ENCODE measurements at places on chromosomes 6 and 20.

DNA sequence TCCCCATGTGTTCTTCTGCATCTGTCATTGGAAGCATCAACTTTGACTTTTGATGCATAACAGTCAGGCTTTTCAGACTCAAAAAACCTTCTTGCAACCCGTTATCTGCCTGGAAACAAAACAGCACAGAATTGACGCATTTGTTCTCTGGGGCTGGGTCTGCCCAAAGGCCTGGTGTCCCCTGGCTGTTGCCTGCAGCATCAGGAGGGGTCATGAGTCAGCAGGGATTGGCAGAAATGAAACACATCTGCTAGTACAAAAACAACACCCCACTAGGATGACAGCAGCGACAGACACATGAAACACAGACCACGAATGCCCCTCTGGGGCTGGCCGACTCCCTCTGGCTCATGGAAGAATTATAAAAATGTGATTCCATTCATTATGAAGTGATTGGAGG lies 157.6 kb upstream of the INSM1 start:
- no peak for DNase-seq

GRCh38 chr20:20024942-20025341 lies 7.8 kb downstream of the NAA20 start:
- DNase-seq = no peak

DNA sequence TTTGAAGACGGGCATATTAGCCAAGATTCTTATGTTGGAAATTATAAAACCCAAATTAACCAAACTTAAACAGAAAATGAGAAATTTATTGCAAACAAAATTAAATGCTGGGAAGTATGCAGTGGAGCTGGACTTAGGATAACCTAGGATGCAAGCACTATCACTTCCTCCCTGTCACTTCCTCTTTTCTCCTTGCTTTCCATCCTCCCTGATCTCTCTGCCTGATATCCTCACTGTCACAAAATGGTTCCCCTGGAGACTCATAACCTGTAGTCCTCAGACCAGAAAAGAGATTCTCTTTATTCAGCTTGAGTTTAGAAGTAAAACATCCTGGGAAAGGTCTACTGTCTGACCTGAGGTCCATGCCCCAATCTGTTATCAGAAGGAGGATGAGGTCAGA lies 7.4 kb upstream of the KLHL32 start:
- no peak for DNase-seq

- DNase-seq = no peak
Measured at GRCh38 chr6:35317483-35318195, 20.0 kb downstream of the DEF6 start.

GRCh38 chr20:62596921-62597320 lies 45.4 kb upstream of the SLCO4A1 start:
- no peak for DNase-seq

- peak; percentile 83 for DNase-seq
Measured at GRCh38 chr20:31968291-31969126, 558 bp downstream of the XKR7 start.

- no peak for DNase-seq
Measured at GRCh38 chr20:45189067-45189609, 14.4 kb downstream of the PI3 start.

- no peak for DNase-seq
Measured at GRCh38 chr6:163354085-163354484, 60.4 kb upstream of the QKI start.

- peak; percentile 71 for DNase-seq
Measured at GRCh38 chr20:63835021-63835858, 4.2 kb upstream of the ZBTB46 start.

- DNase-seq = no peak
Measured at GRCh38 chr6:40721271-40721952, 134.2 kb upstream of the LRFN2 start.

GRCh38 chr20:51802170-51802751 lies at the start of gene SALL4:
SALL4 (minus strand) TSS chr20:51802521; CDS start chr20:51802408, 113 bp downstream.
- DNase-seq = peak; percentile 70

DNA sequence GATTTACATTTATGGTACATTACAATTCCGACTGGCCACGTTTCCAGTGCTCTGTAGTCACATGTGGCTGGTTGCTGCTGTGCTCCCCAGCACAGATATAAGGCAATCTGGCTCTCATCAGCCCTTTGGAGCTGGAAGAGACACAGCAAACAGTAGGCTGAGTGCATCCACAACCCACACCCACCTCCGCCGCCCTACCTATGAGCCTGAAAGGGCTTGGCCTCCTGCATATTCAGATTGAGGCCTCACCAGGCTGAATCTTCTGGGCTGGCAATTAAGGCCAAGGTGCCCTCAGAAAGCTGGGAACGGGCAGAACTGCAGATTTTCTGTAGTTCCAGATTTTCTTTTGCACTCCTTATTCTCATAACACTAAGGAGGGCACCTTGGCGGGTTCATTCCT lies 2.7 kb upstream of the SNHG17 start:
- no peak for DNase-seq

All from right kidney (tissue), 9 donors.